ENCODE measurements at places on chromosomes 1 and 21.
A peak's percentile ranks its signal among the peaks of the same experiment; 100 is the strongest.

DNA sequence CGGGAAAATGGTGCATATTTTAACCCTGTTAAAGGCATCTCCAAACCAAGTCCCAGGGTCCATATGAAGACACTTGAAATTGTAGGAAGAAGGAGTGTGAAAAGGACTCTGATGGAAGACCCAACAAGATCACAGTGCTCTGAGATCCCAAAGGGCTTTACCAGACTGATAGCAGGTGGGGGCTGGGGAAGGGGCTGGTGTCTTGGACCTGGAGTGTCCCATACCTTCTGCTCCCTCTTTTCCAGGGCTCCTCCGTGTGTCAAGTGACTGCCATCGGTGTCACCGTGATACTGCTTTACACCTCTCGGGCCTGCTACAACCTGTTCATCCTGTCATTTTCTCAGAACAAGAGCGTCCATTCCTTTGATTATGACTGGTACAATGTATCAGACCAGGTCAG, 37.3 kb downstream of the GPR137B start:
- no peak for ATAC-seq

- ATAC-seq: no peak
These were observed 2.5 kb downstream of the ZNF362 start for GRCh38 chr1:33258788-33259274.

DNA sequence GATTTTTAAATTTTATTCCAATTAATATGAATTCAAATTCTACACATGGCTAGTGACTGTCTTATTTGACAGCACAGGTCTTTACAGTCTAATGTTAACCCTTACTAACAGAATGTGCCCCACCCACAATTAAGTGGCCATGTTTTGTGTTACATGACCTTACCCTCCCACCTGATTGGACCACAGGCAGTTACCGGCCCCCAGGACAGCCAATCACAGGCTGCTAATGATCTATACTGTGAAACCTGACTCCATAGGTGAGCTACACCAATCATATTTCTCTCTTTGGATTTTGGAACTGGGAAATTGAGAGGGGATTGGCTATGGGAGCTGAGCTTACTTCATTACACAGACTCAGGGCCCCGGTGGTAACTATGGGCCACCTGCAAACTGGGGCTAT, 27.5 kb downstream of the ZP4 start:
- no peak for ATAC-seq

- no peak for ATAC-seq
These were observed 34.6 kb downstream of the EIF2D start for GRCh38 chr1:206577626-206578025.

GRCh38 chr1:63794939-63795378, 21.1 kb downstream of the ROR1 start:
- no peak for ATAC-seq

GRCh38 chr1:60621368-60621851, 461.0 kb upstream of the NFIA start:
- no peak for ATAC-seq

- no peak for ATAC-seq
These were observed 39.1 kb downstream of the PSMG1 start for GRCh38 chr21:39144191-39144590.

DNA sequence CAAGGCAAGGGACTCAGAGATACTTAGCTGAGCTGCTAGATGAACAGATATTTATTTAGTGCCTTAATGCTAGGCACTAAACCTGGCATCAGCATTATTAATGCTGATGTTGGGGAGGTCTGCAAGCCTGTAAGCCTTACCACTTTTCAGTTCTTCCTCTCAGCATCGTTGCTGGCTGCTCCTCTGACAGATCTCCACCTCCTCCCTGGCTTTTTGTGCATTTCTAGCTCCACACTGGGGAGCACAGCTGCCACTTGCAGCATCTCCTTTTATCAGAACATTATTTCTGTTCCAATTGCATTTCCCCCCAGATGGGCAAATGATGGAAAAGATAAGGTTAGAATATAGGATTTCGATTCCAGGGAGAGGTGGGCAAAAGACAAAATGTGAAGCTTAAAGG, 34.8 kb downstream of the CACNA1E start:
- ATAC-seq: no peak

DNA sequence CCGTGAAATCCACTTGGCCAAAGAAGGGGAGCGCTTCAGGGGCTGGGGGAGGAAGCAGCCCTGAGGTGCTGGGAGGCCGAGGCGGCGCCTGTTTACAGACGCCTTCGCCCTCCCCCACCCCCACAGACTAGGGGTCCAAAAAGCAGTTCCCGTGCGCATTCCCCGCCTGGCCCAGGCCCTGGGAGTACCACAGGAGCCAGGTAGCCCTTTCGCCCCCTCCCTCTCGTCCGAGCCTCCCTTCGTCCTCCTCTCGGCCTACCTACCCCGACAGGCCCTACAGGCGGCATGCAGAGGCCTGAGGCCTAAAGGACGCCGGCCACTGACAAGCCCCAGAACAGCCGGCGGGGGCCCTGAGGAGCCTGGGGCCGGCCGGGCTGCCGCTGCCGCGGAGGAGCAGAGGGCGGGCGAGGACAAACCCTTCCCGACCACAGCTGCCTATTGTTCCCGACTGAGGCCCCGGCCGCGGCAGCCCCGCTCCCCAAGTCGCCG, 522 bp downstream of the RC3H1 start:
- ATAC-seq: peak; percentile 75

DNA sequence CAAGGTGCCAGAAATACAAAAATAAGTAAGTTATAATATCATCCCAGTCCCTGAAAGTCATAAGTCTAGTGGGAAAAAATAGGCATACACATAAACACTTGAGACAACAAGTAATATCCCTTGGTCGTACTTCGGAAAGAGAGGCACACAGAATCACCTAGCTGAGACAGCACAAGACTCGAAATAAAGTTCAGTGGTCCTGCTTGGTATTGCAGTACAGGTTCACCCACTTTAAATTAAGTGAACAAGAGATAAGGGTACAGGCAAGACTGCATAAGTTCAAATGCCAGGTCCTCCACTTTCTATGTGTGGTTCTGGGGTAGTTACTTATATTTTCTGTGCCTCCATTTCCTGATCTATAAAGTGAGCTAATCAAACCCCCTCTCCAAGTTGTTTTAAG, 47.6 kb downstream of the SEC16B start:
- no peak for ATAC-seq

DNA sequence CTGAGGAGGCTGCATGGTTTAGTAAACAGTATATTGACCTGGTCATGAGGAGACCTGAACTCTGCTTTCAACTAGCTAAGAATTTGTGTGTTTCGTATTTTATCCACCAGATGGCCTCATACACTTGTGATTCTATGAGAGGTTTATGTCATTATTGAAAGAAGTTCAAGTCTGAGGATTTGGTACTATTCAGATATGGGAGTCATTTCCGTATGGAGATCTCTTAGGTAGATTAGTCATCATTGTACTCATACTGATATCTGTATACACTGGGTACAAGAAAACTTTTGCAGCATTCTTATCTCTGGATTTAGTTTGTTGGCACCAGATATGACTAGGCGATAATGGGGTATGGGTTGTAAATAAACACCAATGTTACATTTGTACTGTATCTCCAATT, 26.6 kb downstream of the ATF6 start:
- peak; percentile 41 for ATAC-seq

DNA sequence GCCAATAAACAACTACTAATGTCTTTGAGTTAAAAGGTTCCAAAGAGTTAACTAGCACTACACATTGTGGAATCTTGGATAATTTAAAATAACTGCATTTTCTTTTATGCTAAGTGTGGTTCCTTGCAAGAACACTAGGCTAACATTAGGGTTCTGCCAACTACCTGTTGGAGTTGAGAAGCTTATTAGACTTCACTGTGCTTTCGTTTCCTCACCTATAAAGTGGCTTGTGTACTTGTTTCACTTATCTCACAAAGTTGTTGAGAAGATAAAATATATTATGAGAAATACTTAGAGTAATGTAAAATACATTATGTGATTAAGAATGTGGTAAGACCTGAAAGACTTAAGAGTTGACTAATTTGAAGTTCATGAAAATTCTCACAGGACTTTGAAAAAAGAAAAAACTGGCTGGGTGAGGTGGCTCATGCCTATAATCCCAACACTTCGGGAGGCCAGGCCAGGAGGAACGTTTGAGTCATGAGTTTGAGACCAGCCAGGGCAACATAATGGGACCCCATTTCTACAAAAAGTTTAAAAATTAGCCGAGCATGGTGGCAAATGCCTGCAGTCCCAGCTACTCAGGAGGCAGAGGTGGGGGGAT, 5.6 kb upstream of the RRAGC start:
- no peak for ATAC-seq

- no peak for ATAC-seq
These were observed 139.9 kb downstream of the DPYD start for GRCh38 chr1:97780884-97781283.

- ATAC-seq: no peak
These were observed 127.8 kb downstream of the LMX1A start for GRCh38 chr1:165228676-165229075.

DNA sequence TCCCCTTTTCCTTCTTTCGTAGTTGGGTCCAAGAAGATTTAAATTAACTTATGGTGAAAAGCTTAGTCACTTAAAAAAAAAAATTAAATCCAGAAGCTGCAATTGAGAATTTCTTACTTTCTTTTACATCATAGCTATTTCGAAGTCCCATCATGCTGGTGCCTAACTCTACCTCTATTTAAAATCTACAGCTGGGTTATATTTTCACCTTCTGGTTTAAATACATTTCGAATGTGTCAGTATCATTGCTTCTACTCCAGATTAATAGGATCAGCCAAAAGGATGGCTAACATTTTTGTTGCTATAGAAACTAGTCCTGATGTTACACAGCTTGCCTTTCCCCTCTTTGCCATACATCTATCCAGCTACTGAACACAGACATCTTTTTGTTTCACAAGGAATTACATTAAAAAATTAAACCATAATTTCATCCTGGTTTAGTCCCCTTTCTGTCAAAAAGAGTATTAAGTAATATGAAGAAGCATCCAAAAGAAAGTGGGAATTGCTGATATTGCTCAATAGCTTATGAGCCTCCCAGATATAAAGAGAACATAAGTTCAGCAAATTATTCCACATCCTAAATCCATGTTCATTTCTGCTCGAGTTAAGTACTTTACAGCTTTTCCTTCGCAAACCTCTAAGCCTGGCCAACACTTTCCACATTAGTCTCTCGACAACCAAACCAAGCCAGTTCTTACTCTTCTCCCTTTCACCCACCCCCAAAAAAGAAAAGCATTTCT, 396.7 kb upstream of the DAB1 start:
- ATAC-seq: no peak

DNA sequence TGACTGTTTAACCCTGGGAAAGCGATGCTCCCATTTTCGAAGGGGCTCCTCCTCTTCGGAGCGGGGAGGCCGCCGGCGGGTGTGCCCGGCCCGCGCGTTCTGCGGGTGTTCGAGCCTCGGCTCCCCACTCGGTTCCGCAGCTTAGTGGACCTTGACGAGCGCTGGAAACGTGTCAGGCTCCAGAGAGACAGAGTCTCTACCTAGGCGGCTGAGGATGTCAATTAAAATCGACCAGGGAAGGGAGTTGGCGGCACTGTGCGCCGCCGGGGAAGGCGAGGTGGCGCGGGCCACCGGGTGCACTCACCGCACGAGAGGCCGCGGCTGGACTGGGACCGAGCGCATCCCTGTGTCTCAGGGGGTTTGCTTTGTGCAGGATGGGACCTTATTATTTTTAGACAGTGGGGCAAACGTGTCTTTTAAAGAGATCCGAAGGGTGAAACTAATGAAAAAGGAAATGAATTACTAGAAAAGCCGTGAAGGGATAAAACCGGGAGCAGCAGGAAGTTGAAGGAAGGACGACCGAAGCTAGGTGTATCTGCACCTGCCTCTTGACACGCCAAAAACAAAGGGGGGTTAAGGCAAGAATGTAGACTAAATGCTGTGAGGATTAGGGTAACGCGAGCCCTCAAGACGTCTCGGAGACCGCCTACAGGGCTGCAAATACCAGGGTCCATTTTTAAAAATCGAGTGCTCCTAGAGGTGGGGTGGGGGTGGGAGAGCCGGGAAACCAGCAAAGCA, 5.6 kb downstream of the LHX4 start:
- ATAC-seq: no peak

GRCh38 chr1:9373619-9374018, 80.9 kb downstream of the SPSB1 start:
- ATAC-seq: no peak

GRCh38 chr1:31058012-31058411, 7.5 kb downstream of the PUM1 start:
- no peak for ATAC-seq

DNA sequence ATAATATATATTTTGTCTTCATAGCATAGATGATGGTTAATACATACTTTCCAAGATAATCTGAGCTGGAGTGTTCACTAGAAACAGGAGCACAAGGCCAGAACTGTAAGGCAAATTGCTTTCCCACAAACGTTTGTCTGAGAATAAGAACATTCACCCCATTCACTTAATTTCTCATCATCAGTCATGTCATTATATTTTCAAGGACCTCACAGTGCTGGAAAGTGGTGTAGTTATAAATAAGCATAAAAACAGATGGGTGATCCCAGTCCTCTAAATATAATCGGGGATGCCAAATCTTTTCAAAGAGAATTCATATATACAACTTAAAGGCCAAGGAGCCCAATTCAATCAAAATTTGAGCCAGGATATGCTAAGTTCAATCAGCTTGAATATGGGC, 8.4 kb downstream of the PRRX1 start:
- ATAC-seq: no peak

DNA sequence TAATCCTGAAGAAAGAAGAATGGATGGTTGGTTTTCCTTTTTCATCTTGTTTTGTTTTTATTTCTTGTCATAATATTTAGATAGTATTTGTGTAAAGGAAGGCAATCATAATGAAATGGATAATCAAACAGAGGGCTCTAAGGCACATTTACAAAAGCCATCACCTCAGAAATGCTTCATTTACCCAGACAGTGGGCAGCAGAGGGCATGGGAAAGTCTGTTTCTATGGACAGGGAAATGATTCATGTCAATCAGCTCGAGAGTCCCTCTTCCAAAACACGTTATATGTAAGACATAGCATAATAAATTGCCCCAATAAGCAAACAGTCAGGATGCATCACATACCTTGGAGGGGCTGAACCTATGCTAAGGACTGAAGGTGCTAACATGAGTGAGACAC, 426.1 kb downstream of the PLPP3 start:
- ATAC-seq: no peak

DNA sequence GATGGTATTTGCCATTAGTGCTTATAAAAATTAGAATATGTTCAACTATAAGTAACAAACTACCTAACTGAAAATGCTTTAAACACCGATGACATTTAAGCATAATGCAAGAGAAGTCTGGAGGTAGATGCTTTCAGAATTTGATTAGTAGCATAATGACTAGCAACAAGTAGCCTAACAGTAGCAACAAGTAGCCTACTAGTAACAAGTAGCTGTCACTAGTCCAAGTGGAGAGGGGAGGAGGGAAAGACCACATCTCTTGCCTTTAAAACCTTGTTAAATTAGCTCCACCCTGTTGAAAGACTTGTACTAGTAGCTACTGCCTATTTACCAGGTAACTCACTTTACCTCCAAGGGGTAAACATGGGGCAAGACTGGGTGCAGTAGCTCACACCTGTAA, 7.9 kb downstream of the GPR88 start:
- ATAC-seq: no peak

DNA sequence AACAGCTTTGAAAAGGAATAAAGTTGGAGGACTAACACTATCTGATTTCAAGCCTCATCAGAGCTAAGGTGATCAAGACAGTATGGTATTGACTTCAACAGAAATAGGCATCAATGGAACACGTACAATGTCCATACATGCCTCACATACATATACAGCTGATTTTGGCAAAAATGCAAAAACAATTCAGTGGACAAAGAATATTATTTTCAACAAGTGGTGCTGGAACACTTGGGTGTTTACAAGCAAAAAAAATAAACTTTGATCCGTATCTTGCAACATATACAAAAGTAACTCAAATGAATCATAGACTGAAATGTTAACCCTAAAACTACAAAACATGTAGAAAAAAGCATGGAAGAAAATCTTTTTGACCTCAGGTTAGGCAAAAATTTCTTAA, 141.9 kb upstream of the ZC3H11B start:
- no peak for ATAC-seq
